ENCODE measurements at places on chromosomes 6 and 20.

GRCh38 chr20:3930265-3931206 lies 41.3 kb downstream of the PANK2 start:
- no peak for DNase-seq

DNA sequence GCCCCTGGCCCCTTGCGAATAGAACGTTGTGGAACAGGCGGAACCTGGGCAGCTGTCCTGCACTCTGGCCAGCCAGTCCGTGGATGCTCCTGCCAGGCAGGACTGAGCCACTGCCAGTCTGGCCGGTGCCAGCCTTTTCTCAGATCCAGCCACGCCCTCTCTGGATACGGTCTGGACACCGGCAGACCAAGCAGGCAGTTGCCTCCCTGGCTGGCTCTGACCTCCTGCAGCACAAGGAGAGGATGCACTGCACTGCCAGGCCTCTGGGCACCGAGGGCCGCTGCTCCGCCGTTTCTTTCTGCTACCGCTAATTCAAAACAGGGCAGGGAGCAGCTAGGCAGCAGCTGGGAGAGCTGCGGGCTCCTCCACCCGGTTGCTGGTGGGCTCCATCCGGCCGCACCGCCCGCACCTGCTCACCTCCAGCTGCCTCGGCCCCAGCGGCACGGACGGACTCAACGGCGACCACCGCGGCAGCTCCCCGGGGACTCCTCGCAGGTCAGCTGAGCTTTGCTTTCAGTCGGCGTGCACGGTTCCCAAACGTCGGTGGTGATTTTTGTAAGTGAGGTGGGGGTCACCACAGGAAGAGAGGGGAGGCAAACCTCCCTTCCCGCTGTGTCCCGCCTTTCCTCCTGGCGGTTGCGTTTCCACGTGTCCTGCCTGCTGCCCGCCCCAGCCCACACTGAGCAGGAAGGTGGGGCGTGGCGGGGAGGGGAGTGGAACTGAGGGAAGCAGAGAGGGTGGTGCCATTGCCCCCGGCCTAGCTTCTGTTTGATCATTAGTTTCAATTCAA lies 30.3 kb upstream of the AFDN start:
- peak; percentile 41 for DNase-seq

GRCh38 chr6:119043265-119043664 lies 35.2 kb downstream of the FAM184A start:
- DNase-seq: no peak

DNA sequence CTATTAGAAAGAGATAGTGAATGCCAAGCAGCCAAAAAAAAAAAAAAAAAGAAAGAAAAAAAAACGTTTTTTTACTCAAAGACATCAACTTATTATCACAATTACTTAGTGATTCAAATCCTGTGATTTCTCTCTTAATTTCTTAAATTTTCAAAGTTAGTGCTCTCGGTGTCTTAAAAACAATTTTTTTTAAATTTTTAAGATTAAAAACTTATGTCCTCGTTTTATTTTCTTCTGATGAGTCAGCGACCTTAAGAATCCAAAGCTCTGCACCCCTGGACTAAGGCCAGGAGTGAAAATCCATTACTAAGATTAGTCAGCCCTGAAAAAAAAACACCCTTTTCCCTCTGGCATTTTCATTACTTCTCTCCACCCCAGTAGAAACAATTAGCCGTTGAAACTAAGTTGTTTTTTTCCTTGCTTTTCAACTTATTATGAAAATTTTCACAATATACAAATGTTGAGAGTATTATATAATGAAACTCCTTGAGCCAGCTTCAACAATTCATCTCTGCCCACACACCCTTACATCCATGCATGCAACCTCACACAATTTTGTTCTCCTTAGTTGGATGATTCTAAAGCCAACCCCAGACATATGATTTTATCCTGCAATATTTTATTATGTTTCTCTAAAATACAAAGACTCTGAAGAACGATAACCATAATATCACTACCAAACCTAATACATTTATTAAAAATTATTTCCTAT lies 85.6 kb upstream of the CARMIL1 start:
- no peak for DNase-seq

- DNase-seq: no peak
Observed at GRCh38 chr6:169777896-169778295, 26.5 kb downstream of the ERMARD start.

GRCh38 chr6:135291288-135292076 lies 110.4 kb downstream of the MYB start:
- DNase-seq: peak; percentile 12

GRCh38 chr6:147135211-147135681 lies 69.0 kb upstream of the STXBP5 start:
- DNase-seq: no peak

DNA sequence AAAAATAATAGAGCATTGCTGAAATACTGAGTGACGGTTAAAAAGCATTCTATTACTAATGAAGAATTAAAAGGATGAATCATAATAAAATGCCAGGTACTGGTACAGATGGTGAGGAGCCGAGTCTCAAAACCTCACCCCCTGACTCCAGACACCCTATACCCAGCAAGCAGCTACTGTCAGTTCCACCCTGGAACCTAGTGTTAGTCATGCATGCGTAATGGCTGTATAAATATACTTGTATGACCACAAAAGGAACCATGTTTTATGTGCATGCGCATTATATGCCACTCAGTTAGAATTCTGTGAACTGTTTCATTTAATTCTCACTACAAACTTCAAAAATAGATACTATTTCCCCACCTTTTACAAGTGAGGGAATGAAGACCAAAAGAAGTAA lies 568.7 kb upstream of the RNF217 start:
- DNase-seq: no peak

DNA sequence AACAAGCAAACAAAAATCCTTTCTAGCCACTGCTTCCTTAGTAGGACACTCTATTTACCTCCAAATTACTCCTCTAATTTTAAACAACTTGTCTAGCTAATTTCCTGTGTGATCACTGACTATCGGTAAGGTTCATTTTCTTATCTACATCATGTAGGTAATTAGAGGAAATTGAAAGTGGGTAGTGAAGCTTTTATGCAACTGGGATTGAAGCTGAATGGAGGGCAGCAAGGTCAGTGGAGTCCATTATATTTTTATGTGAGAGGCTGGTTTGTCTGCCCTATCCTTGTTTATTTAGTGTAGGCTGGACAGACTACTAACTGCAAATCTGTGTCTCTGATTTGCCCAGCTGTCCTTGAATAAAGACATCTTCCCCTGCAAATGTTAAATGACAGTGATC lies 88.5 kb upstream of the SIM1 start:
- DNase-seq: no peak
